ENCODE measurements at places on chromosomes 4 and X.

DNA sequence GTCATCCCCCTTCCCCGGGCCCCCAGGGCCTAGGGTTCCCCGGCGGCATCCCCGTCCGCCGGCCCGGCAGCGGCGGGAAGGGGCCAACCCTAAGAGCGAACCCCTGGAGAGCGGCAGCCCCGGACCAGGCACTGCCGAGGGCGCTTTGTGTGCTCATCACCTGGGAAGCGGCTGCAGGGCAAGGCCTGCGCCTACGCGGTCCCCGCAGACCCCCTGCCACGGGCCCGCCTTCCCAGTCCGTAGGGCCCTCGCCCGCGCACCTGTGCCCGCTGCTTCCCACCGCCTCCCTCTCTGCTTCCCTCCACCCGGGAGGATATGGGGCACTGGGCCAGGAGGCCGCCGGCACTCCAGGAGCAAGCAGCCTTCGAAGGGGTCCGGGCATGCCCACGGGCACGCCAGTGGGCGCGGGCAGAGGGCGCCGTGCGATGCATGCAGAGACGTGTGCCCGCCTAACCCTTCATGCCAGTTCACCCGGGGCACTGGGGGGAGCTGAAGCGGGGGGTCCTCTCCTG, 2.6 kb downstream of the FLNA start:
- no peak for DNase-seq

DNA sequence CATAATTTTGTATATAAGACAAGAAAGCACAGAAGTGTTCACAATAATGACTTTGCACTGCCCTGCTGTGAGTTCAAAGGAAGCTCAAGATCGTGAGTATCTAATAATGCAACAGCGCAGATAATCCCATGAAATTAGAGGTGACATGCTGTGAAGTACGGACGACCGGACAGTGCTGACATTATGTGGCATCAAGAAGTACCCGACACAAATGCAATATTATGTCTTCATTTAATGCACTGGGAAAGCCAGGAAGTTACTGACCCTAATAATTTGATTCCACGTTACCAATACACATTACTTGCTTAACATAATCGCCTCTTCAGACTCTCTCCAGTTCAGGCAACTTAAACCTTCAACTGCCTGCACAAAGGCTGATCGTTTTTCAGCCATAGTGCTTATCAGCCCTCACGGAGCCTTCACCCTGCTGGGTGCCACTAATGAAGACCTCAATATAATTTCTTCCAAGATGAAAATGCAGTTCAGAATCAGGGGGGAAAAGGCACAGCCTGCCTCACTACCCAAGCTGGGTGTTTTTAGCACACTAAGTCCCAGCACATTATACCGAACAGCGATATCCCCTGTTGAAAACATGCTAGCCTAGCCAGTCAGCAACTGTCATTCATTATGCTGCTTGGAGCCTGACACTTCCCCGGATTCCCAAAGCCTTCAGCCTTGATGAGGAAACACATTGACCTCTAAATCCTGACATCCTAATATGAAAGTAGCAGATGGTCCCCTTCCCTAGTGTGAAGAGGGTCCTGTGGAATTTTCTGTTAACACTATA, 56.1 kb downstream of the SLC7A11 start:
- DNase-seq = no peak

DNA sequence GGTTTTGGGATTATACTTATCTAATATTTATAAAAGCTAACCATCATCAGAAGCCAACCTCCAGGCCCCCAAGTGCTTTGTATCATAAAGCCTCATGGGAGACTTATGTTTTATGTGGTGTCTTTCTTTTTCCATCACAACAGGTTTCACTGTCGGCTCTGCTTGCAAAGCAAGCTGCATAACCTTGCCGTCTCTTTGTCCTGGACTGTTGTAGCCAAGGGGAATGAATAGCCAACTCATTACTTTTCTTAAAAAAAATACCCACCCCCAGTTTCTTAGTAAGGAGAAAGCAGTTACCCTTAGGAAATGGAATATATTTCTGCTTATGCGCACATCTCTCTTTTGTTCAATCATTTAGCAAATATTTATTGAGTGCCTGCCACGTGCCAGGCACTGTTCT, 40.7 kb downstream of the FAM184B start:
- no peak for DNase-seq

GRCh38 chr4:84924434-84924833, 42.1 kb downstream of the WDFY3 start:
- no peak for DNase-seq

GRCh38 chr4:156085100-156085499, 131.4 kb upstream of the CTSO start:
- no peak for DNase-seq
